Left forelimb (tissue), 1 donor: ENCODE measurements at places on chromosomes 5 and 9.

- DNase-seq: peak; percentile 76
These were observed 738.6 kb upstream of the ZNF608 start for GRCh38 chr5:125484742-125485641.

GRCh38 chr5:137734962-137735554 is 831 bp downstream of the KLHL3 start:
- DNase-seq: peak; percentile 66

- no peak for DNase-seq
These were observed 24.0 kb downstream of the NR6A1 start for GRCh38 chr9:124747065-124747464.

DNA sequence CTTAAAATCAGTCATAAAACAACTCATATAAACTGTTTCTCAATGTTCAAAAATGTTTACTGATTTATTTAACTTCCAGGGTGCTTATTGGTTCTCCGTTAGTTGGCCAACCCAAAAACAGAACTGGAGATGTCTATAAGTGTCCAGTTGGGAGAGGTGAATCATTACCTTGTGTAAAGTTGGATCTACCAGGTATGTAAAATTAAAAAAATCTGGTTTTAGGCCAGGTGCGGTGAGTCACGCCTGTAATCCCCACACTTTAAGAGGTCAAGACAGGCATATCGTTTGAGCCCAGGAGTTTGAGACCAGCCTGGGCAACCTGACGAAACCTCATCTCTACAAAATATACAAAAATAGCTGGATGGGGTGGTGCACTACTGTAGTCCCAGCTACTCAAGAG is 73.7 kb downstream of the ITGA1 start:
- DNase-seq: no peak

DNA sequence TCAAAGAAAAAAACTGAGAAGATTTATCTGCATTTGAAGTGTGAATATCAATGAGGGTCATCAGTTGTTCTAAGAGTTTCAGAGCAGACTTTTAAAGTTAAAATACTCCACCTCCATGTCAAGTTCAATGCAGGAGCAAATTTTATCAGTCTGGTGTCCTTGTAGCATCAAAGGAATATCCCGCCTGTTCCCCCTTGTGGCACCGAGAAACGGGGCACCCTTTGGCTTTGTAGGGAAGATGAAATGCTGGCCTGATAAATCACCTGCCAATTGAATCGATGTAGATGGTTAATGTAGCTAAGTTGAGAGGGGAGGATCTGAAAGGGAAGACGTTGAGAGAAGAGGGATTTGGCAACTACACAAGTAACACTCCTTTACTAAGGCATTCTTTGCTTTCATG is 714.5 kb downstream of the EFNA5 start:
- no peak for DNase-seq

- no peak for DNase-seq
These were observed 520.1 kb downstream of the CHSY3 start for GRCh38 chr5:130424341-130424740.

DNA sequence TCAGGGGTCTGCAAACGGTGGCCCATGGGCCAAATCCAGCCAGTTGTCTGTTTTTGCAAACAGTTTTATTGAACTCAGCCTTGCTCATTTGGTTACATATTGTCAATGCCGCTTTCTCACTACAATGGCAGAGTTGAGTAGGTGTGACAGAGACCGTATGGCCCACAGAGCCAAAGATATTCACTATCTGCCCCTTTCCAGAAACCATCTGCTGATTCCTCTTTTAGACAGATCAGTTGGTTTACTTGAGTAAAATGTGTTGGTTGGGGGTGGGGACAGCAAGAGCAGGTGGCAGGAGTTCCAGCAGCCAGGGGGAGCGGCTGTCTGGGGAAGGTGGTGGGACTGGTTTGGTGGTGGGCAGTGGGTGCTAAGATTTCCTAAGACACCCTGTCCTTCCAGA is 54.8 kb downstream of the COL27A1 start:
- no peak for DNase-seq

DNA sequence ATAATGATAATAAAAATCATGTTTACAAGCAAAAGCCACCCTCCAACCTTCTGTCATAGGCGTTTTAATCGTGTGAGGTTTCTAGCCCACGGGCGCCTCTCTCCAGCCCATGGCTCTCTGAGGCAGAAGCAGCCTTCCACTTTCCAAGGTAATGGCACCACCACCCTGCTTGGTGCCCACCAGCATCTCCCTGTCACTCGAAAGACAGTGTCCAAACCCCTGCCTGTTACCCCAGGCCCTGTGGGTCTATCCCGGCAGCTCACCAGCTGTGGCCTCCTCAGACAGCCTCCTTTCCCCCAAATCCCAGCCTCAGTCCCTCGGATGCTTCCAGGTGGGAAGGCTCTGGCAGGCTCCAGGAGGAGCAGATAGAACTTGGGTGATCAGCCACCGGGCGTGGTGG is 123.8 kb upstream of the LPCAT1 start:
- DNase-seq: no peak

DNA sequence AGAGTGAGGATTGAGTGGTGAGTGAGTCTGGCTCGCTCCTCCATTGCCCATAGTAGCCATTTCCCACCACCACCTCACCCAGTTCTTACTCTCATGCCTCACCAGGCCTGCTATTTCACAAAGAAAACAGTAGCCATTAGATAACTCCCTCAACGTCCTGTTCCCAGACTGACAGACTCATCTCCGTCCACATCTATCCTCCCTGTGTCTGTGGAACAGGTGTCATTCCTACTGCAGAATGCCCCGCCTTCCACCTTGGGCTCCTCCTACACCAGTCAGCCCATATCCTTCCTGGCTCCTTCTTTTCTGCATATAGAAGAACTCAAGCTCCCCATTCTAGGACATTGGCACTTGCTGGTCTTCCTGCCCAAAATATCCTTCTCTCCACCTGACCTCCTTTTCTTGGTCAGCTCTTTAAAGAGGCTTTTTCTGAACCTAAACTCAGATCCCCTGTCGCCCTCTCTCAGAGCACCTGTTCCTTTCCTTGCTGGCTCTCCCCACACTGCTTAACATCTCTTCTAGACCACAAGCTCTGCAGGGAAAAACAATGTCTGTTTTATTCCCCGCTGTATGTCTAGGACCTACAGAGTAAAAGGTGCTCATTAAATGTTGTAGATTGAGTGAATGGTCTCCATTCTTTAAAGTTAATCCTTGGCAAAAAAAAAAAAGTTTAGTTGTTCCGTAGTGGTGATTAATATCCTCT is 3.2 kb downstream of the TNFAIP8 start:
- no peak for DNase-seq

DNA sequence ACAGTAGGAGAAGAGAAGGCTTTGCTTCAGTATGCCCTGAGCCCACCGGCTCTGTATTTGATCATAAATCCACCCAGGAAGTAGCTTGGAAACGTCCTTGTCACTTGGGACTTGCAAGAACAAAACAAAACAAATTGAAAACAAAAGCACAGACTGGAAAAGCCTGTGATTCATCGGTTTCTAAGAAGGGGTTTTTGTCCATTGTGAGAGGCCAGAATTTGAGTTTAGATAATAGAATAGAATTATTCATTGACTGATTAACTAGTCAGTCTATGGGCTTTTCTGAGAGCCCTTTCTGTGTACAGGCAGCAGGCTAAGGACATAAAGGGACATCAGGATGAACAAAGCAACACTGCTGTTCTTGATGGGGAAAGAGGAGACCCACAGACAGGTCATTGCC is 424.8 kb downstream of the IRX1 start:
- DNase-seq: no peak

GRCh38 chr9:129761901-129762369 is 9.1 kb upstream of the PTGES start:
- no peak for DNase-seq

- no peak for DNase-seq
These were observed 25.9 kb downstream of the GFI1B start for GRCh38 chr9:133004091-133004998.

- DNase-seq: no peak
These were observed 51.0 kb upstream of the RNU6ATAC start for GRCh38 chr9:134215420-134215698.

DNA sequence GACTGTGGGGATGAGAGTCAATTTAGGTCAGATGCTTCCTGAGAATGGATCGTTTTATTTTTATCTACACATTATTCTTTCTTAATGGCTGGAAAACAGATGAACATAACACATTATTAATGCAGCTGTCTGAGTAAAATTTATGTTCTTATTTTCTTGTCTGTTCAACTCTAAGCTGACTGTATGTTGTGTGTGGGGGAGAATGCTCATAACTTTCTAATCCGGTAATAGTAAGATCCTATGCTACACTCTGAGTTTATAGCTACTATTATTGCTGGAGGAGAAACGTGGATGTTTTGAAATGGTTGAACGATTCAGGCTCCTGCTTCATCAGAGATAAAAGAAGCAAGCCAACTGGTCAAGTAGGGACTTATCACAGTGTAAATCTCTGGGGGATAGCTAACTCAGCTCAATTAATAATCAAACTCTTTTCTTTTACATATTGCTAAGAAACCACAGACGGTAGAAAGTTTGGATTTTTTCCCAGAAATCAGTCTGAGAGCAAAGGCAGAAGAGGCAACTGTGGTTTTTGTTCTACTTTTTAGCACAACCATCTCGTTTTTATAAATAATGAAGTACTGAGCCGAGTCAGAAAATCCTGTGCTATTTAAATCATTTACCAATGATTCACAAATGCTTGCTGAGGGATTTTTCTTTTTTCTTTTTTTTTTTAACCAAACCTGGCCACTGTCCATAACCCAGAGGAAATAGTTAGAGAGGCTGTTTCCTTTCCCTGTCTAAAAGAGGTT is 265.0 kb upstream of the FAM174A start:
- no peak for DNase-seq

DNA sequence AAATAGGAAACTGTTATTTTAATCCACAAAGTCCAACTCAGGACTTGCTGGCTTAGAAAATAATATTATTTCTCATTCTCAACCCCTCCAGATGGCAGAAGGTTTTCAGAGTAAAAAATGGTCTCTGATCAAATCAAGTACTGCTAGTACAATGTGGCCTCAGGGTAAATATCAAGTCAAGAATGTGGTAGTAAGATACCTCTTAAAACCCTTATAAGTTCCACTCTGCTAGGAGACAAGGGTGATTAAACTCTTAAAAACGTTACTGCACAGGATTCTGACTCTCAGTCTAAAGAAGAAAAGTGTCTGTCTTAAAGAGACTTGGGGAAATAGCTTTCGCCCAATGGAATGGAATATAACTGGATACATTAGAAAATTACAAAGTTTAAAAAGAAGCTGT is 120.8 kb upstream of the PDE4D start:
- DNase-seq: no peak

DNA sequence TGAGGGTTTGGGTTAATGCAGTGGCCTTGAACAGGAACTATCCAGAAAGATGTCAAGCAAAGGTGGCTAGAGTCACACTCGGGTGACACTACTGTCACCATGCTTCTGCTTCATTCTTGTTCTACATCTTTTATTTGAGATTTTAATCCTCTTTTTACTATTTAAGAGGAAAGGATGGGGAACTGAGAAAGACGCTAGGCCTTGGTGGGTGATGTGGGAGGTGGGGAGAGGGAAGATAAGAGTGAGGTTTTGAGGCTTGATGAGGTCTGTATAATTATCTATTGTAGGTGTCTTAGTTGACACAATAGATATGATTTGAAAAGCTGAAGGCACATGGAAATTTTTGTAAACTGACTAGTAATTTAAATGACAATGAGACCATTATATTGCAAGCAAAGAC is 3.5 kb upstream of the BASP1 start:
- DNase-seq: no peak

- DNase-seq: no peak
These were observed 246.5 kb downstream of the SYK start for GRCh38 chr9:91047993-91048607.

GRCh38 chr9:113742878-113743277 is 133.2 kb upstream of the ZNF618 start:
- no peak for DNase-seq

GRCh38 chr5:136769900-136770684 is 404.7 kb upstream of the TRPC7 start:
- DNase-seq: no peak

DNA sequence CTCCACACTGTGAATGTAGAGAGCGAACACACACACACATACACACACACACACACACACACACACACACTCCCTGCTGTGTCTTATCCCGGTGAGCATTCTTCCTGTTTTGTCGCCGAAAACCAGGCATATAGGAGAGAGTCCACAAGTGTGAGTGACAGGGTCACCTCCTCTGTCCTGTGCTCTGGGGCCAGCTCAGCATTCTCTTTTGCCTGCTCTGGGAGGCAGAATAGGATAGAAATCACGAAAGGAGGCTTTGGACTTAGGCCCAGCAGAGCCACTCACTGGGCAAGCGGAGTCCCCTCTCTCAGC is 3.0 kb downstream of the LAMC3 start:
- no peak for DNase-seq

- DNase-seq: no peak
These were observed 56.8 kb downstream of the FGF10 start for GRCh38 chr5:44332285-44332971.

GRCh38 chr5:180873615-180874520 is 12.8 kb upstream of the ZFP62 start:
- DNase-seq: no peak

GRCh38 chr9:135218331-135219225 is 131.1 kb downstream of the OLFM1 start:
- DNase-seq: no peak

DNA sequence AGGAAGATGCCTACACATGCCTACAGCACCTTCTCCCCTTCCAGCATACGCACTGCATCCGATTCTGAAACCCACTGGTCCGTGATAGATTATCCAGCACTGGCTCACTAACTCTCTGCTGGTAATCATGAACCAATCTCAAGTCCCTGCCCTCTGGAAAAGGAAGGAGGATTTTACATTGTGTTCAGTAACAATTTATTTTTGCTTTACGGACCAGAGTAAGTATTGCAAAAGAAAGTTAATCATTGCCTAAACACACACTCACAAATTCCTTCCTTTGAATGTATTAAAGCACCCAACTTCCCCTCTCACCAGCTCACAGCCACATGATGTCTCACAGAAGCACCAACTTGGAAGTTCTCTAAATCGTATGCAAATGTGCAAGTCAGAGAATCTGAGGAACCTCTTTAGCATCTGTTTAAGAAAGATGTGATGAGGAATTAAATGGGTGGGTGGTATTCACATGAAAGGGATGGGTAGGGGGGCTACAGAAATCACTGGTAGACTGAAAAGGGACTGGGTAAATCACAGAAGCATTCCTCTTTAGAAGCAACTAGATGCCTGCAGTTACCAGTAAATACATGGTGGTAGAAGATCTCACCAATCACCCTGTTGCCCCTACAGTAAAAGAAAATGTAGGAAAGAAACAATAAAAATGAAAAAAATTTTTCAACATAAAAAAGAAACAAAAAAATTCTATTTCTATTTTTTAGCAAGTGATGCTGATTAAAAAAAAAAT is 8.4 kb downstream of the GNAQ start:
- DNase-seq: no peak

DNA sequence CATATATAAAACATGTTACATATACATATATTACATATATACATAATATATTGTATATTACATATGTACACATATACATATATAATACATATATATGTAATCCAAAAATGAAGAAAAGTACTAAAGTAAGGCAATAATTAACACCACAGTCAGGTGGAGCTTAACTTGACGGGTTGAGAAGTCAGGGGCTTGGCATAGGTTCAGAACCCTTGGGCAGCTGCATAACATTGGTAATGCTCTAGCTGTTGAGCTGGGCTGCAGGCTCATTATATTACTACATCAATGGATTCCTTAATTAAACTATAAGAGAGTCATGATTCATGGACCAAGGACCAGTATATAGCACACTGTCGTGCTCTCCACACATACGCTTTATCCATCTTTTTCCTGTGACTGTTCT is 435.2 kb upstream of the ADAMTS16 start:
- DNase-seq: no peak
